ENCODE measurements at places on chromosomes 12 and 14.

- no peak for DNase-seq
Measured at GRCh38 chr12:111672822-111673381, 12.9 kb downstream of the BRAP start.

- no peak for DNase-seq
Measured at GRCh38 chr12:117148642-117149041, 41.6 kb downstream of the FBXO21 start.

- DNase-seq, result no peak
Measured at GRCh38 chr12:103520686-103521215, 25.0 kb upstream of the C12orf42 start.

DNA sequence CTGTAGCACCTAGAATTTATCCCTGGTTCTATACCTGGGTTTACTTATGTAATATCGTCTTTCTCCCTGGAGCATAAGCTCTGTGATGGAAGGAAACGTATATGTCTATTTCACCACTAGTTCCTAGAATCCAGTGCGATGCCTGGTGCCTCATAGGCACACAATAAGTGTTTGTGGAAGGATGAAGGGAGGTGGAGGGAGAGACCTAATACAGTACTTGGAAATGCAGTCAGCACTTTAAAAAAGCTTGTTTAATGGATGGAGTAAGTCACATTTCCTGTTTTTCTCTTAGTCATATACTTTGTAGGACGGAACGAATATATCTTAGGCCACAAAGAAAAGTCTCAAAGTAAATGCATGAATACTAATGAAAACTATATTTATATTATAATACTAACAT is 186.5 kb upstream of the HMGA2 start:
- DNase-seq, result no peak

- DNase-seq, result peak; percentile 82
Measured at GRCh38 chr12:51752234-51752889, 96.2 kb downstream of the FIGNL2 start.

DNA sequence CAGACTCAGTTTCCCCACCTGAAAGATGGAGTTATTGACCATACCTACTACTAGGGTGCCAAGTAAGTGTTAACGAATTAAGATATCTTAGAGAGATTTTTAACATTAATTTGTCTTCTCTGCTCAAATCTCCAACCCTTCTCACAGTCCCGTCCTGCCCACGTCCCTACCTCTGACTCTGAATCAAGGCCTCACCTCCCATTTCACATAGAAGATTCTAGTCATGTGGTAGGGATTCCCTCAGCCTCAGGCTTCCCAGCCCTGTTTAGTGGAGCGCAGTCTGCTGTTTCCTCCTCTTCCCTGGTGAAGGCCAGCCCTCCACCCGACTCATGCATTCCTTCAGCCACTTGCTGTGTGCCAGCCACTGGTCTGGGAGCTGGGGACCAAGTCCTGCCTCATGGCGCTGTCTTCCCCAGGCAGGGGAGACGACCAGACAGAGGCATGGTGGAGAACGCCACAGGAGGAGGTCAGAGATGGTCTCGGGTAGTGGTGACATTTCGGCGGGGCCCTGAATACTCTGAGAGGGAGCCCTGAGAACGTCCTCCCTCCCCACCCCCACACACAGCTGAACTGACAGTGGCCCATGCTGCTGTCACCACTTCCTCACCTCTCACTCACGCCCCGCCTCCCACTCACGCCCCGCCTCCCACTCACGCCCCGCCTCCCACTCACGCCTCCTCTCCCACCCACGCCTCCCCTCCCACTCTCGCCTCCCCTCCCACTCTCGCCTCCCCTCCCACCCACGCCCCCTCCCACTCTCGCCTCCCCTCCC is 38.8 kb downstream of the TMEM63C start:
- no peak for DNase-seq

- no peak for DNase-seq
Measured at GRCh38 chr12:5739917-5740316, 205.1 kb downstream of the ANO2 start.

DNA sequence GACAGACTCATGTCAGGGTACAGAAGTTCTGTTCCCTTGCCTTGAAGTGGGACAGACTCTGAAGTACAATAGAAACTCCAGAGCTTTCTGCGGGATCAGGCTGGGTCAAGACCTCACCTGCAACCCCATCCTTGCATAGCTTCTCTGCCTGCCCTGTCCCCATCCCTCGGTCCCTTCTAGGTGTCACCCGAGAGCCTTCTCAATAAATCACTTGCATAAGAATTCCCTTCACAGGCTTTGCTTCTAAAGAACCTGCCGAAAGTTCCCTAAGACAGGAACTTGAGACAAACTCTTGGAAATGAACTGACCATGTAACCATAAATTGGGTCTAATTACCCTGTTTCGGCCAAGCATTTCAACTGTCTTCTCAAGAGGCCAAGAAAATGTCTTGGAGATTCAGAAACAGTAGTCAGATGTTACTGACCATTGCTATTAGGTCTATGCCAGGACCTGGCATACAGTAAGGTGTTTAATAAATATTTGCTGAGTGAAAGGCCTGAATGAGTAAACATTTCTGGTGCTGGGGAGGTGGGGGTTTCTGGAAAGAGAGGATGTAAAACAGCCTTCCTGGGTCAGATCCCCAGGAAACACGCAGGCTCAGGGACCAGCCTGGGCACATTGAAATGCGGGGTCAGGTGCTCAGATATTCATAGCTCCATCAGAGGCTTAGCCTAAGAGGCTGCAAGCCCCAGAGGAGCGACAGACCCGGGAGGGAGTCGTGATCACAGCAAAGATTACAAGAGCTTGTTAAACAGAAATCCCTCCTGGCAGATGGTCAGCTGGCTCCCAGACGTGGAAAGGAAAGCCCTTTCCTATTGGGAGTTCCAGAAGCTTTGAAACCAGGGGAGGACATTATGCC is 226.2 kb upstream of the LHX5 start:
- DNase-seq, result peak; percentile 27

Data from lung (tissue), 17 donors.